CD4-positive, alpha-beta T cell treated with Interleukin-21 for 1 hour (primary cell): ENCODE measurements at places on chromosomes 4 and X.

- no peak for DNase-seq
Measured at GRCh38 chrX:77597090-77597489, 149.9 kb downstream of the FGF16 start.

GRCh38 chr4:64777286-64777685 is 368.0 kb upstream of the TECRL start:
- no peak for DNase-seq

GRCh38 chrX:10112510-10112909 is 44.3 kb upstream of the CLCN4 start:
- DNase-seq = no peak

GRCh38 chrX:340121-340520 is 21.5 kb upstream of the GTPBP6 start:
- no peak for DNase-seq

GRCh38 chr4:174398728-174399127 is 115.0 kb downstream of the CEP44 start:
- no peak for DNase-seq

- DNase-seq = no peak
Measured at GRCh38 chr4:41103657-41104056, 110.7 kb downstream of the APBB2 start.

DNA sequence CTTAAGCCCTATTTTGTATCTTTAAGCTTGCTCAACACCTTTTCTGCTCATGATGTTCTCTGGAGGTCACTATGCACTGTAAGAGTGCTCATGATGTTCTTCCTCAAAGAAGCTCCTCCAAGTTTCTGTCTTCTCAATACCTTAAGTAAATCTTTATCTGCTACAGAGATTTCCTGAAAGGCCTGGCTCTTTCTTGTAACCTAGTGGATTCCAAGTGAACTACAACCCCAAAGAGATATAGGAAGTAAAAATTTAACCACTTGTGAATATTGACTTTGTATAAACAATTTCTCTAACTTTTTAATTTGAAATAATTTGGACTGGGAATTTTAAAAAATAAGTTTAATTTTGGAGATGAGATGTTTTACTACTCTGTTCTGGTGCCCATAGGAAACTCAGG is 39.3 kb upstream of the XK start:
- DNase-seq = no peak

GRCh38 chr4:133484287-133484686 is 335.2 kb downstream of the PCDH10 start:
- DNase-seq = no peak

DNA sequence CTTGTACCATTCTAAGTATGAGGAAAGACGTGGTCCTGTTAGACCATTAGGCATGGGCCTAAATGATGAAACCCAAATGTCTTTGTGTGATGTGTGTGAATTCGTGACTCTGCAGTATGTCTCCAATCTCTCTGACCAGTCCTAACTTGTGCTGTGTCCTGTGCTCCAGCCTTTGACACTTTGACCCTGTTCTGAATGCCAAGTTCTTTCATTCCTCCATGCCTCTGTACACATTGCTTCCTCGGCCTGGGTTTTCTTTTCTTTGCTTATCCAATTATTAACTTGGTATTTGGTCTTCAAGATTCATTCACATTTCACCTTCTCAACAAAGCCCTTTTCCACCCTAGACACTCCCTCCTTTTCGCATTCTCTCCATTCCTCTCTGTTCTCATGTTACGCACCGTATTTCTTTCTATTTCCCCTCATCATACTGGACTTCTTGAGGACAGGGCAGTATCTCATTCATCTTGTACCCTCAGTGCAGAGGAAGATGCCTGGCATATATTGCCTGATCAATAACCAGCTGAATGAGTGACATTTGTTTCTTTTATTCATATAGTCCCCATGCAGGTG is 138.7 kb downstream of the F11 start:
- DNase-seq = no peak

- no peak for DNase-seq
Measured at GRCh38 chrX:46165411-46165810, 379.8 kb downstream of the ZNF674 start.

GRCh38 chrX:46404774-46405173 is 140.4 kb downstream of the ZNF674 start:
- no peak for DNase-seq
